ENCODE measurements at places on chromosomes 5 and 9.
A peak's percentile ranks its signal among the peaks of the same experiment; 100 is the strongest.

DNA sequence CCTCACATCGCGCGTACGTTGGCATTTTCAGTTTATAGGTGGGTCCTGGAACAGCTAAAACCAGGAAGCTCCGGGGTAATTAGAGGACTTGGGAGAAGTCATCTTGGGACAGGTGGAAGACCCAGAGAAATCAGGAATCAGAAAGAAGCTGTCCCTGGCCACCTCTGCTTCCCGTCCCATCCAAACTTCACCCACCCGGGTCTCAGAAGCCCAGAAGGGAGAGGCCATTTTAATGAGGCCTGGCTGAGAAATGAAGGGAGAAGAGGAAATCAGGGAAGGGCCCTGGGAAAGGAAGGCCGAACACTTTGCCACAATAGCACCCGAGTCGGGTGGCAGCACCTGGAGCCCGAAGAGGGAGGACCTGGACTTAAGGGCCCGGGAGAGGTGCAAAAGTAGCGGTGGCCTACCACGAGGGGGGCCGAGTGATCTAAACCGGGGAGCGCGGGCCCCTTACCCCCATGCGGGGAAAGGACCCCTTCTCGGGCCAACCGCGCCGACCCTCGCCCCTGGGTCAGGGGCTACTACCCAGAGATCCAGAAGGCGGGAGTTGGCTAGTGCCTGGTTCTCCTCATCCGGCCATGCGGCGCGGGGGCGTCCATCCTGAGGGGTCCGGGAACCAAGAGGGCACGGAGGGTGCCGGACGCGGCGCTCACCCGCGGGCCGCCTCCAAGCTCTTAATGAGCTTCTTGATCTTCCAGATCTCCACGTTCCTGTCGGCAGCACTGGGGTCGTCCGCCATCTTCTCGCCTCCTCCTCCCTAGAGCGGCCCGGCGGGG lies 668 bp downstream of the ETF1 start:
- no peaks in the 10 kb centered on the region for H3K27me3 ChIP-seq
- H3K36me3 ChIP-seq = peaks cover 42% of the 10 kb centered on the region
- peak overlapping the region; percentile 97 for H3K4me3 ChIP-seq
- H3K27ac ChIP-seq = peak overlapping the region; percentile 90
- H3K4me1 ChIP-seq = peaks cover 37% of the 10 kb centered on the region

DNA sequence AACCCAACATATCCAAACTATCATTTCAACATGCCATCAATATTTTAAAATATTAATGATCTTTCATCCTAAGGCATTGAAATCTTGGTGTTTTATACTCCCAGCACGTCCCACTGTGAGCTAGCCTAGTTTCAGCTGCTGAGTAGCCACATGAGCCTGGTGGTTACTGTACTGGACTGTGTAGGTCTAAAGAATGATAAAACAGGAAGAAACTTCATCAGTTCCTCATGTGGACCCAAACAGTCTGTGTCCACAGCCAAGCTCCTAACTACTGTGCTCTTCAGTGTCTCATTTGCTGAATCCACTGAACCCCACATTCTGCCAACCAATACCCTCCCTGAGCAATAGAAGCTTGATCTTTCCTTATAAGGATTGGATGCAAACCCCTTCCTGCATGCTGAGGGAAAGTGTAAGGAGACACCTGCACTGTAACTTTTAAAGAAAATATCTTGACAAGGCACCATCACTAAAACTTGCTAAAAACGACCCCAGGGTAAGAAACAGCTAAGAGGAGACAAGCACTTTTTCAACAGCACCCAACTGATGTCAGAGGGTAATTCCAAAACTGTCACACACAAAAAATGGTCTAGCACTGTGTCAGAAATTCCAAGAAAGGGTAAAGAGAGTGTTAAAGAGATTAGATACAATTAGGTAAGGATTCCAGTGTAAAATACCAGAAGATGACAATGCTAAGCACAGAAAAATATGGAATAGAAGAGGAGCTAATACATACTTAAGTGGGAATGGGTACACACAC lies 126.9 kb downstream of the SPOCK1 start:
- no peak overlapping the region for H3K27ac ChIP-seq
- no peaks in the 10 kb centered on the region for H3K36me3 ChIP-seq
- no peak overlapping the region for H3K4me3 ChIP-seq
- H3K4me1 ChIP-seq = no peaks in the 10 kb centered on the region

DNA sequence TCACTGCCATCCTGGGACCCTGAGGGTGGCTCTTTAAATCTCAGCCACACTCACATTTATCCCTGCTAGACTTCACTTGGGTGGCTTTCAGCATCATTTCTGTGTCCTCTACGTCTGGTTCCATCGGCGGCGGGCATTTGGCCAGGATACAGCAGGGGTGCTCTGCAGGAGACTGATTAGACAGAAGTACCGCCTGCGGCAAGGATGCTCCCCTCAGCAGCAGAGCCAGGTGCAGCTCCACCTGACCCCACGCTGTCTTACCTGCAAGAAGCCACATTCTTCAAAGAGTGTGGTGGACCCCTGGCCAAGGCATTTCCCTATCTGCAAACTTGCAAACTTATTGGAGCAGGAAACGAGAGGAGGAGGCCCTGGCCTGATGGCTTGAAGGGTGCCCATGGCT lies 309.8 kb upstream of the IRX4 start:
- H3K4me1 ChIP-seq = no peaks in the 10 kb centered on the region
- no peak overlapping the region for H3K27ac ChIP-seq
- DNase-seq = no peak
- peaks cover 13% of the 10 kb centered on the region for H3K27me3 ChIP-seq

GRCh38 chr9:123483191-123483803 lies 127.3 kb downstream of the CRB2 start:
- no peaks in the 10 kb centered on the region for H3K4me1 ChIP-seq
- no peak for DNase-seq
- H3K27ac ChIP-seq = no peak overlapping the region
- H3K4me3 ChIP-seq = no peak overlapping the region
- H3K27me3 ChIP-seq = no peaks in the 10 kb centered on the region

All from Panc1 (cell line).